Hematopoietic multipotent progenitor cell treated with erythropoietin and hydrocortisone succinate and interleukin-3 and kit ligand, for 8 days (in vitro differentiated cells): ENCODE measurements at places on chromosomes 1 and 21.

- DNase-seq = peak; percentile 6
Observed at GRCh38 chr1:1943834-1944570, 24.9 kb upstream of the TMEM52 start.

- no peak for DNase-seq
Observed at GRCh38 chr1:64886877-64887276, 79.5 kb downstream of the JAK1 start.

DNA sequence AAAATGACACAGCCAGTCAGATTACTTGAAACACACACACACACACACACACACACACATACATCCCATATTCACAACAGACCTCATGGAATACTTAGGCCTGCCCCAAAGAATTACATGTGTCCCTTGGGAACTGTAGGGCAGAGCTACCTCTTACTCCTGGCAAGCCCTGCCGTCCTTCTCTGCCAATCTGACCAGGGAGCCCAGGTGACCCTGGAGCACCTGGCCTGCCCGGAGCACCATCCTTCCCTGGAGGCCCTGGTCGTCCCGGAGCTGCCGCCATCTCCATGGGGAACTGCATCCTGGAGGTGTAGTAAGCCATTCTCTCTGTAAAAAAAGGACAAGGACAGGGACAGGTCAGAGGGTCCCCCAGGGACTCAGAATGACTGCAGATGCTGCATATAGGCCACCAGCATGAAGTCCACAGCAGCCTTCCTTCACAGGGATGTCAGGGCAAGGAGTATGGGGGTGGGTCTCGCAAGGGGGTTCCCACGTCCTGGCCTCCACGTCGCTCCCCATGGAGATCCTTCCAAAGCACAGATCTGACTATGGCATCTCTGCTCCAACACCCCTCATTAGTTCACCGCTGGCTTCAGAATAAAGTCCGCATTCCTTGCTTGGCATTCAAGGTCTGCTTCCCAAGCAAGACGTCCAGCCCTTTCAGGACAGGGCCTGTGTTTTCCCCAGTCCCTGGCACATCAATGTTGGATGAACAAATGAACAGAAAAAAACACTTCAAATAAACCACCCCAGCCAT, 9.2 kb upstream of the PEF1 start:
- no peak for DNase-seq

DNA sequence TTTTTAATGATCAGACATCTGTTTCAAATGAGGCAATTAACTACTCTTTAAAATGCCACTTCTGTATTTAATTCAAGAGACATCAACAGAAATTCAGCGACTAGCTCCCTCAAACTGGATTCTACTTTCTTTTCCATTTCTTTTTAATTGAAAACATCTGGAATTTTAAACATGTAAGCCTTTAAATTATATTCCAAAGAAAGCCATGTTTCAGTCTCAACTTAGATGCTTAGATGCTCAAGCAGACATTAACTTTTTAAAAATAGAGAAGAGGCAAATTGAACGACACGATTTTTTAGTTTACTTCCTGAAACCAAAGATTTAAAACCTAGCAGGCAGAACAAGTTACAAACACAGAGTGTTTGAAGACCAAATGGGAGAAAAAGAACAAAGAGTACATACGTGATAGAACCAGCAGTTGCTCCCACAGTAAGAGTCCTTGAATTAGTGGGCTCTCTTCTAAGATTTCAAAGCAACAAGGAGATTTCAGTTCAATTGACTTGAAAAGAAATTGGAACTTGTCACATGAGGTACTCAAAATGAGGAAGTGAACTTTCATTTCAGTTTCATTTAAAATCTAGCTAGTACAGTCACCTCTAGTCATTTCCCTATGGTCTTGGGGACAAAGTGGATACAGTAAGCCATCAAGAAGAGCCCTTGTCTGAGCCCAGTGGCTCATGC, at the start of gene CTSS:
Gene CTSS (minus strand): TSS at position 483 of the 681 bp plus-strand sequence. CDS start 1,015 bp downstream, outside the sequence.
- peak; percentile 52 for DNase-seq
